CD4-positive, alpha-beta T cell treated with Interleukin-17A for 1 hour (primary cell): ENCODE measurements at places on chromosomes 16 and 17.

DNA sequence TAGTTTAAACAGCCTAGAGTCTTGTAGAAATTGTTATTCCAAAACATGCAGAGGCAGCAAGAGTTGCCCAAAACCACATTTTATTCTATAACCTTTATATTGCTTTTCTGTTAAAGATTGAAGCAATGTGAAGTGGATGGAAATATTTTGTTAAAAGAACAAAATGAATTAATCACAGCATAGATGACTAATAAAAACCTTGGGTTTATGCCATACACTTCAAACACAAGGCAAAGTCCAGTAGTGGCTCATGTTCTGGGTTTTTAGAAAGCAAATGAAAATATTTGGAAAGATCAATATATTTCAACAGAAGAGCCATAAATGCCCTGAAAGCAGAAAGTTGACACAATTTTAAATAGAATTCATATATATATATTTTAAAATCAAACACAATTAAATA lies 36.7 kb upstream of the ULK2 start:
- DNase-seq, result no peak

DNA sequence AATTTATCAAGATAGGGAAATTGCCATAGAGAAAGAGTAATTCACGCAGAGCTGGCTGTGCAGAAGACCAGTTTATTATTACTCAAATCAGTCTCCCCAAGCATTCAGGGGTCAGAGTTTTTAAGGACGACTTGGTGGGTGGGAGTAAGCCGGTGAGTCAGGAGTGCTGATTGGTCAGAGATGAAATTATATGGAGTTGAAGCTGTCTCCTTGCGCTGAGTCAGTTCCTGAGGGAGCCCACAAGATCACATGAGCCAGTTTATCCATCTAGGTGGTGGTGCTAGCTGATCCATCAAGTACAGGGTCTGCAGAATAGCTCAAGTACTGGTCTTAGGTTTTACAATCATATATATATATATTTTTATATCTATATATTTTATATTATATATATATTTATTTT lies 6.0 kb upstream of the AQP8 start:
- DNase-seq, result no peak

GRCh38 chr17:55356434-55357328 lies 65.0 kb downstream of the MMD start:
- peak; percentile 73 for DNase-seq

- no peak for DNase-seq
These were observed 12.7 kb downstream of the SLC6A4 start for GRCh38 chr17:30222721-30223175.

GRCh38 chr17:72486806-72487205 lies 366.0 kb downstream of the SOX9 start:
- DNase-seq, result no peak
